Omental fat pad (tissue), 4 donors: ENCODE measurements at places on chromosomes 1 and 21. TPM values are rescaled to one million over a fixed set of nuclear protein-coding genes. Genes with fewer than 3 reads are reported as not detected.

GRCh38 chr1:112257043-112257835 lies 138.8 kb upstream of the CTTNBP2NL start:
- DNase-seq: no peak

GRCh38 chr1:34800214-34800613 lies 7.4 kb downstream of the GJA4 start:
- DNase-seq: no peak

GRCh38 chr1:28036431-28036830 lies 52.0 kb downstream of the EYA3 start:
- no peak for DNase-seq

DNA sequence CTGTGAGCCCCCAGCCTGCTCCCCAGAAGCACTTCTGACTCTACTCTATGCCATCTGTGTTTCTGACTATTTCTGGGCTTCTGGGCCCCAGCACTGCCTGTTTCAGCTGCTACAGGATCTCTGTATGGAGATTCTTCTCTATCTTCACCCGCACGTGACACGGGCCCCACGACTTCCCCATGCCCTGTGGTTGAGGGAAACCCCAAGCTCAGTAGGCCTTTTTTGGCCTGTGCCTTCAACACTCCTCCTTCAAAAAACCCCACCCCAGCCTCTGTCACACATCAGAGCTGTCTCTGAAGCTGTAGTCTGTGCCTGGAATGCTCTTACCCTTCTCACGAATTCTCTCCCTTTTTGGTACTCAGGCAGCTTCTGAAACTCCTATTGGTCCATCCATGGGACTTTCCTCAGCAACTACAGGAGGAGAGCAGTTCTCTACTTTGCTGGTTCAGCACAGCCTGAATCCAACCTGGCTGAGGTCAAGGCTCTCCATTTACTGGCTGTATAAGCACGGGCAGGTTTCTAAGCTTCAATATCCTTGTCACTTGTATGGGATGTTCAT lies 2.0 kb upstream of the NID1 start:
- DNase-seq: no peak

DNA sequence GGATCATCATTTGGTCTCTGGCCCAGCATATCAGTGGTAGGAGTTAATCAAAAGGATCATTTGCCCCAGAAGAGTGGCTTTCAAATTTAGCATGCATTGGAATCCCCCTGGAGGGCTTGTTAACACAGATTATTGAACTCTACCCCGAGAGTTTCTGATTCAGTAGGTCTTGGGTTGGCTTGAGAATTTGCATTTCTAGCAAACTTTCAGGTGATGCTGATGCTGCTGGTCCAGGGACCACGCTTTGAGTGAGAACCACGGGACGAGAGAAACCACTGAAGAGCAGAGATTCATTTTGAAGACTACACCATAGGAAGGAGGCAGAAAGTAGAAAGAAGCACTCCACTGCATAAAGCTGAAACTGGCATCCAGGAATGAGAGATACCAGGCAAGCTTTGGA lies 81.3 kb upstream of the DUSP10 start:
- DNase-seq: no peak

Gene ELAPOR1
- 0.48 TPM for total RNA-seq

DNA sequence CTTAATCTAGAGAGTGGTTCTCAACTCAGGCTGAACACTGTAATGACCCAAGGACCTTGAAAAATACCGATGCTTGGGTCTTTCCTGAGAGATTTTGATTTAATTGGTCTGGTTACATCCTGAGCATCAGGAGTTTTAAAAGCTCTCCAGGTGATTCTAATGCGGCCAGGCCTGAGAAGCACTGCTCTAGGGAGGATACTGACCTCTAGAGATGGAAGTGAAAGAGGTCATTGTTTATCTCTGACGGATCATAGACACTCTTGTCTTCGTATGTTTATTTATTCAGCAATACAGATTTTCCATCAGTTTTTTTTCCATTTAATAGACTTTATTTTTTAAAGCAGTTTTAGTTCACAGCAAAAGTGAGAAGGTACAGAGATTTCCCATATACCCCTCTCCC lies 54.5 kb upstream of the IGSF5 start:
- DNase-seq: no peak

- DNase-seq: no peak
These were observed 28.4 kb upstream of the LHX4 start for GRCh38 chr1:180201451-180202200.

Gene WDR4
- total RNA-seq: 17.7 TPM

Gene GREM2
- total RNA-seq: 0.09 TPM

Gene UQCRHL
- 0.82 TPM for total RNA-seq

Gene SLC22A15
- total RNA-seq: 8.3 TPM

- no peak for DNase-seq
These were observed 54.4 kb upstream of the BCL10 start for GRCh38 chr1:85330711-85331290.

Gene C4BPA
- total RNA-seq: not detected

DNA sequence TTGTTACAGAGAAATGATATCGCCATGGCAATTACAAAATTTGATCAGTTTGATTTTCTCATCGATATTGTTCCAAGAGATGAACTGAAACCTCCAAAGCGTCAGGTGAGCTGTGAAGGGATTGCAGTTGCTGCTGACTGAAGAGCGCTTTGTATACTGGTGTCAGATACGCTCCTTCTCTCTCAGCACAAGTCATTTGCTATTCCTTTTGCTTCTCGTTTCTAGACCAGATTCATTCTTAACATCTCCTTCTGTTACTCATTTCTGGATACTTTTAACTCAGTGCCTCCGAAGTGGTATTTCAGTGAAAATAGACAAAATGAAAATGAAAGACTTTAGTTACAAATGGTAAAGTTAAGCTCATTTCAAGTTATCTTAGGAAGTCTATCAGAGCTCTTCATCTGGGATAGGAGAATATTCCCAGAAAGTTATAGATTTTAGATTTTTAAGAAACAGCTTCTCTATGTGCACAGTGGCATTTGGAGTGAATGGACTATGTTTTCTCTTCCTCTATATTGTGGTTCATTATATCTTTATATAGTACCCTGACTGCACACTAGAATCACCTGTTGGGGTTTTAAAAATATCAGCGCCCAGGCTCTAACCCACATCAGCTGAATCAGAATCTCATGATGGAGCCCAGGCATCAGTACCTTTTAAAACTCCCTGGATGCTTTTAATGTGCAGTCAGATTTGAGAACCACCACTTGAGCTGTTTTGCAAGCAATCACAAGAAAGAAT lies 30.3 kb upstream of the KCNQ4 start:
- DNase-seq: no peak

DNA sequence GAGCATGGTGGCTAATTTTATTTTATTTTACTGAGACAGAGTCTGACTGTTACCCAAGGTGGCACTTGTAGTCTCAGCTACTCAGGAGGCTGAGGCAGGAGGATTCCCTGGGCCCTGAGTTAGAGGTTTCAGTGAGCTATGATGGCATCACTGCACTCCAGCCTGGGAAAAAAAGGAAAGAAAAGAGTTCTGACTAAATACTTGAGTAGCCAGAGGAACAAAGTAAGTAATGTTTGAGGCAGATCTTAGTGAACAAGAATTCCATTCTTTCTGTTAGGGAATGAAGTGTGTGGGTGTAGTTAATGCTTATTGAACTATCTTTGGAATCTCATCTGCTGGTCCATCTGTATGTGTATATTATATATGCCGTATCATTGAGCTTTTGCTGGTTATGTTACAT lies 13.1 kb upstream of the EVI5 start:
- no peak for DNase-seq

DNA sequence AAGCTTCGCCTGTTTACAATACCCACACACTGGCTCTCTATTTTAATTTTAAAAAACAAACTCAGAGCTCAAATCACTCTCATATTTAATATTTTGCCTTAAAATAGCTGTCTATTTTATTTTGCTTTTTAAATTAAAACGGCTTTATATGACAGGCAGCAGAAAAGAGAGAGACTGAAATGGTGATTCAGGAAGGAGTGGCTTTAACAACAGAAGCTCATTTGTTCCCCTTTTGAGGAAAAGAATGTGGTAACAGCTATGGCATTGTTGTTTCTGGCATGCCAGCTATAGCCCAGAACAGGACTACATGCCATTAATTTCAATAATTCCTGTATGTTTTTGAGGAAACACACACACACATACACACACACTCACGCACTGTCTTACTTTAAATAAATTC lies 234.2 kb upstream of the PTBP2 start:
- no peak for DNase-seq

- DNase-seq: no peak
These were observed 192.8 kb downstream of the PRDM2 start for GRCh38 chr1:13892671-13893325.

- peak; percentile 14 for DNase-seq
These were observed 16.5 kb downstream of the NADK start for GRCh38 chr1:1761504-1762376.

DNA sequence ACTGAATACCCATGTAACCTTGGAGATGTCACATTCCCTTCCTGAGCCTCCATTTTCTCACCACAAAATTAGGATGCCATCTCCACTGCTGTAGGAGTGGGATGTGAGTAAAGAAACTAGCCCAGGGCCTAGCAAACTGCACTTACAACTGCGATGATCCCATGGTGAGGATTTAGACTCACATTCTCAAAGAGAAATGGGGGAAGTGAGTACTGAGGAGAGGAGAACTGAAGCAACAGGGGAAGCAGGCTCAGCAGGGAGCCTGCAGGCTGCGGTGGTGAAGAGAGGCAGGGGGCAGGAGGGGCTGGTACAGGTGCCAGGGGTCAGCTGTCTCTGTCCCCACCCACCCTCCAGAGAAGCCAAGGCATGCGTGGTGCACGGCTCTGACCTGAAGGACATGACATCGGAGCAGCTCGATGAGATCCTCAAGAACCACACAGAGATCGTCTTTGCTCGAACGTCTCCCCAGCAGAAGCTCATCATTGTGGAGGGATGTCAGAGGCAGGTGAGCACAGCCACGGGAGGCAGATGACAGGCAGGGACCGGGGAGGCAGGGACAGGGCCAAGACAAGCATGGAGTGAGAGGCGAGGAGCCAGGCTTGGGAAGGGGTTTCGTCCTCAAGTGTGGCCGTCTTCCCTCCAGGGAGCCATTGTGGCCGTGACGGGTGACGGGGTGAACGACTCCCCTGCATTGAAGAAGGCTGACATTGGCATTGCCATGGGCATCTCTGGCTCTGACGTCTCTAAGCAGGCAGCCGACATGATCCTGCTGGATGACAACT lies 16.4 kb upstream of the ATP1A4 start:
- no peak for DNase-seq

- no peak for DNase-seq
These were observed 1.9 kb upstream of the MED18 start for GRCh38 chr1:28326984-28327383.

DNA sequence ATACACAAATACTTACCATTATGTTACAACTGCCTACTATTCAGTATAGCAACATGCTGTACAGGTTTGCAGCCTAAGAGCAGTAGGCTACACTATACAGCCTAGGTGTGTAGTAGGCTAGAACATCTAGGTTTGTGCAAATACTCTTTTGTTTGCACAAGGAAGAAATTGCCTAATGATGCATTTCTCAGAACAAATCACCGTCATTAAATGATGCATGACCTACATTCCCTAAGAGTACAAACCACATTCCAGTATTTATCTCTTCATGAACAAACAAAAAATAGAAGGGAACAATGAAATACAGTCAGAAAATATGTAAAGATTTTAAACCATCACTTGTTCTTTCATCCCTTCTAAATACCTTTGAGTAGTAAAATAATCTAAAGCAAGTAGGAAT lies 109.7 kb upstream of the HP1BP3 start:
- DNase-seq: no peak

Gene GBP6
- not detected for total RNA-seq

- DNase-seq: no peak
These were observed 15.4 kb downstream of the GJA4 start for GRCh38 chr1:34808051-34808810.

Gene CCDC181
- 0.60 TPM for total RNA-seq

- DNase-seq: no peak
These were observed 24.4 kb downstream of the CRYAA start for GRCh38 chr21:43193088-43193650.

DNA sequence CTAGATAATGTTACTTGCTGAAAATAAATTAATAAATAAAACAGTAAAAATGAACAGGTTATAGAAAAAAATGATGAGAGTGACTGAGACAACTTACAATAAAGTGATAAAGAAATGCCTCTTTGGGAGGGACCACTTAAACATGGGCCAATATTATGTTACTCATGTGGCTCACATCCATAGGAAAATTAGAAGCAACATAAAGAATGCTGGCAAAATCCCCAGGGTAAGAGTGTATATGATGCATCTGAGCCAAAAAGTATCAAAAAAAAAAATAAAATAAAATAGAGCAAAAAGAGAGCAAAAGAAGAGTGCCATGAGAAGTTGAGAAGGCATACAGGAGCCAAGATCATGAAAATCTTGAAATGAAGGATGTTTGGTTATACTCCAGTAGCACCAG lies 818.0 kb downstream of the LTN1 start:
- DNase-seq: no peak

DNA sequence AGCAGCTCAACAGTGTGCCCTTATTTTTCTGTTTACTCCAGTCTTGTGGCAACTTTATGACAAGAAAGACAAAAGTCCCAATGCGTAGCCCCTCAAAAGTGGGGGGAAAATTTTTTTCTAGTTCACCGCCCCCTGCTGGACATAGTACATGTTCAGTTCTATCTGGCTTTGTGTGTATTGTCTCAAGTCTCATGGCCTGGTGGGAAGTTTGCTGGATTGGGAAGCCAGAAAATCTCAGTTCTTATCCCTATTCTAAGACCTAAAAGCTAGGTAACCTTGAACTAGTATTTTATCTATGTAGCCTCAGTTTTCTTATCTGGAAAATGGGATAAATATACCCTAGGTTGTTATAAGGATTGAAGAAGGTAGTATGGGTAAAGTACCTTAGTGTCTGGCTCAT lies 55.8 kb upstream of the LDLRAP1 start:
- DNase-seq: no peak

DNA sequence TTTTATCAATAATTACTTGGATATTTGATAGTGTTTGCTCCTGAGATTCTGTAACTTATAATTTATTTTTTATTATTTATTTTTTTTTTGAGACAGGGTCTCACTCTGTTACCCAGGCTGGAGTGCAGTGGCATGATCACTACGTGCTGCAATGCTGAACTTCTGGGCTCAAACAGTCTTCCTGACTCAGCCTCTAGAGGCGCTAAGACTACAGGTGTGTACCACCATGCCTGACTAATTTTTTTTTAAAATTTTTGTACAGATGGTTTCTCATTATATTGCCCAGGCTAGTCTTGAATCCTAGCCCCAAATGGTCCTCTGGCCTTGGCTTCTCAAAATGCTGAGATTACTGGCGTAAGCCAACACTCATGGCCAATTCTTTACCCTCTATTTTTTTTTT lies 845.5 kb upstream of the ADGRL4 start:
- no peak for DNase-seq

Gene TRNP1
- 17.2 TPM for total RNA-seq

- no peak for DNase-seq
These were observed 8.8 kb downstream of the SMYD2 start for GRCh38 chr1:214289574-214290272.

GRCh38 chr21:17818186-17819113 lies 706 bp downstream of the C21orf91 start:
- no peak for DNase-seq

DNA sequence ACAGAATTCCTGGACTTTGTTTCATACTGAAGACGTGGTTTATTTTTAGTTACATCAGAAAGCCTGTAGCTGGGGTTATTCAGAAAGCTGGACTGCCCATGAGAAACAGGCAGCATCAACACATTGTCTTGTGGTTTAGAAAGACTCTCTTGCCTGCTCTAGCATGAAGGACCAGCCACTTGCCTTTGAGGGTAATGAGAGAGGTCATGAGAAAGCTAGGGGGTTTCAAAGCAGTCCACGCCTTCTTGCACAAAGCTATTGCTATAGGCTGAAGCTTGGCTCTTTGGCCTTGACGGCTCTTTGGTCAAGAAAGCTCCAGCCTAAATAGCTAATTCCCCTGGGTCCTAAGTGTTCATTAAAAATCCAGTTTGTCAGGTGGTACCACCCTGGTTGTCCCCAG lies 208.1 kb downstream of the PRDM2 start:
- DNase-seq: no peak

Gene TNN
- 0.48 TPM for total RNA-seq
